ENCODE measurements at places on chromosomes 13 and 19.

GRCh38 chr19:41456342-41456918 is 13.5 kb downstream of the ERICH4 start:
- DNase-seq = no peak

GRCh38 chr13:20024702-20025101 is 66.2 kb downstream of the ZMYM2 start:
- DNase-seq = no peak

GRCh38 chr13:60392131-60392530 is 4.9 kb upstream of the TDRD3 start:
- DNase-seq = no peak

DNA sequence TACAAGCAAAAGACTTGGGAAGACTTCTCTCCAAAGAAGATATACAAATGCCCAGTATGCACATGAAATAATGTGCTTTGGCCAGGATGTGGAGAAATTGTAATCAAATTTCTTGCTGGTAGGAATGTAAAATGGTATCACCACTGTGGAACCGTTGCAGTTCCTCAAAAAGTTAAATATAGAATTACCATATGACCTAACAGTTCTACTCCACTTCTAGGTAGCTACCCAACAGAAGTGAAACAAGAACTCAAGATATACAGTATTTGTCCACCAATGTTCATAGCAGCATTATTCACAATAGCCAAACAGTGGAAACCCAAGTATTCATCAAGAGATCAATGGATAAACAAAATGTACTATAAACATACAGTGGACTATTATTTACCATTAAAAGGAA is 95.0 kb upstream of the KLF5 start:
- DNase-seq = no peak

- DNase-seq = no peak
Observed at GRCh38 chr13:34521171-34521570, 420.9 kb upstream of the NBEA start.

DNA sequence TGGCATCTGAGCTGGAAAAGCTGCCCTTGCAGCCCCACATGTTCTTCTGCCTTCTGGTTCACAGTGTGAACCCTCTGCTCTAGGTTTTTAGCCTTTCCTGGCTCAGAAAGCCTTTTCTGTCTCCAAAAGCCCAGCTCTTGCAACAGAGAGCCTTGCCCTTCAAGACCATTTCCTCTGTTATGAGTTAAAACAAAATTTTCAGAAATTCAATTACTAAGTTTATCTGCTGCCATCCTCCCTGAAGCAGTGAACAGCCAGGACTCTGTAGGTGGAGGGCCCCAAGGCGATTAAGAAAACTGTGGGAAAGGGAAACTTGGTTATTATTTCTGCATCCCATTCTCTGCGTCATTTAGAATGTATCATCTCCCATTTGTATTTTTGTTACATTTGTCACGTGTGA is 18.8 kb downstream of the FAM124A start:
- DNase-seq = no peak

DNA sequence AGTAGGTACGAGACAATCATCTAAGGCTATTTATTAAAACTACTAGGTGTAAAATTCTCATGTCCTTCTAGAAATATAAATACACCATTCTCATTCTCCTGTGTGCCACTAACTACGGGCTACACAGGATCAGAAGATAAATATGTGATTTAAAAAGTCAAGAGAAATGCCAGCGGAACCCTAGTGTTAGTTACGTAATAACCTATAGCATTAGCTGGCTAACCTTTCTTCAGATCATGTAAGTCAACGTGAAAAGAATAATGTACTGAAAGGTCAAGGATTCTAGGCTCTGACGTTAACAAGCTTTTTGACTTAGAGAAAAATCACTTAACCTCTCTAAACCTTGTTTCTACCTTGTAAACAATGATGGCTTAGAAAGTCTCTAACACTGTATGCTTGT is 121.8 kb downstream of the RGCC start:
- DNase-seq = no peak

GRCh38 chr13:105232439-105232838 is 1303.0 kb downstream of the EFNB2 start:
- no peak for DNase-seq

- DNase-seq = no peak
Observed at GRCh38 chr13:31168736-31169135, 7.0 kb upstream of the HSPH1 start.

- no peak for DNase-seq
Observed at GRCh38 chr19:30668521-30669155, 296.5 kb downstream of the ZNF536 start.

DNA sequence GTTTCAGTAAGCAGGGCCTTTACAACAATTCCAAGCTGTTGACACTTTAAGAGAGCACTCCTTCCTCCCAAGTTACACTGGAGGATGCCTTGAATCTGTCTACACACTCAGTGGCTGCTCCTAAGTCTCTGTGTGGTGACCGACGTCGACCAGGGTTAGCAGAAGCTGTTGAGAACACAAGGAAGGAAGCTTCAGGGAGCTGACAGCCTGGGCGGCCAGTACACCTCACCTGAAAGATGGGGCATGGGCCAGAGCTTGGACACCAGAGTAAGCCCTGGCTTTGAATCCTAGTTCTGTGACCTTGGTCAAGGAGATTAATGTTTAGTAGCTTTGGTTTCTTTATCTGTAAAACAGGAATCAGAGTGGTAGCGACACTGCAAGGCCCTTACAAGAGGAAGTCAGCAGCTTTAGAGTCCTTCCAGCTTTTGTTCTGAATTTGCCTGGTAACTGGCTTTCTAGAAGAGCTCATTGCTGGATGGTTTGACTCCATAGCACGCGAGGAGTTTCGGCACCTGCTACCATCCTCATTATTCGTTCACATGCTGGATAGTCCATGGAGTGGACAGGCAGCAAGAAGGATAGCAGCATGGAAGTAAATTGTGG is 214.2 kb downstream of the FGF9 start:
- DNase-seq = no peak

DNA sequence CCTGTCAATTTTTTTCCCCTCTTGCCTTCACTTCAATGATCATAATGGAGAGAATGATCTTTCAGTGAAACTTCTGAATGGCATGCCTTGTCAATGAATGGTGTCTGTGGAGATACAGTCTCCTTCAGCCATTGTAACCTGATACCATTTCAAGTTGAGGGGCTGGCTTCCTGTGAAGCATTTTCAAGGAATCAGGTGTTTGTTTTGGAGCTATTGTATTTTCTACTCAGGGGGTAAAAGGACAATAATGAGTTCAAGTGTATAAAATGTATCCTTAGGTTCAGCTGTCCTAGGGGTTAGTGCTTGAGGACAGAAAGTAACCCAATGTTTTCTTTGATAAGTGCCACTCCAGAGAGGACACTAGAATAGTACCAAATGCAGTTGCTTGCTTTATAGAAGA is 23.8 kb upstream of the CBY2 start:
- no peak for DNase-seq

GRCh38 chr13:50123515-50123861 is 108.2 kb downstream of the KCNRG start:
- no peak for DNase-seq

GRCh38 chr13:54185785-54186184 is 1157.2 kb downstream of the OLFM4 start:
- DNase-seq = no peak

- DNase-seq = no peak
Observed at GRCh38 chr19:40560092-40560507, 16.6 kb upstream of the SHKBP1 start.

DNA sequence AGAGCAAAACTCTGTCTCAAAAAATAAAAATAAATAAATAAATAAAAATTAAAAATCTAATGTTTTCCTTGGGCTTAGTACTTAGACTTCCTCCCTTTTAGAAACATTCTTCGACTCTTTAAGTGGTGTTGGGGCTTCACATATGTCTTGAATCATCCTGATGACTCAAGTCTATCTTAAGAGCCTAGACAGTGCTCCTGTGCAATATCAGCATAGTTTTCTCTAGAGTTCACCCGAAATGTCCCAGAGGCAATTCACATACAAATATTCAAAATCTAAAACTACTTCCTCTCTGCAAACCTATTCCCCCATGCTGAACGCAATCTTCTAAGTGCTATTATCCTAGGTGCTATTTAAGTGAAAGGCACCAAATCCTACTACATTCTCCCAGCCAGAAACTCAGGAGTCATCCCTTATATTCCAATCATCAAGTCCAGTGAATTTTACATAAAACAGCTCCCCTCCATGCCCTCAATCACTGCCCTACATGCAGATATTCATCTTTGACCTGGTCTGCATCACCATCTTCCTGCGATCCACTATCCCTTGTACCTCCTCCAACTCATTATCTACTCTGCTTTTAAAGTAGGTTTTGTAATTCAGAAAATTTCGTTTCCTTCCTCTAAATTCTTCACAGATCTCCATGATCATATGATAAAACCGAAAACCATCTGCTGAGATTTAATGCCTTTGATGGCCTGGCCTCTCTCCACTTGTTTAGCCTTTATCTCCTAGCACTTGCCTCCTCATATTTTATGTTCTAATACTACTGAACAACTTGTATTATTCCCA is 102.7 kb downstream of the ELF1 start:
- DNase-seq = no peak

GRCh38 chr13:67084066-67084465 is 146.1 kb downstream of the PCDH9 start:
- no peak for DNase-seq

DNA sequence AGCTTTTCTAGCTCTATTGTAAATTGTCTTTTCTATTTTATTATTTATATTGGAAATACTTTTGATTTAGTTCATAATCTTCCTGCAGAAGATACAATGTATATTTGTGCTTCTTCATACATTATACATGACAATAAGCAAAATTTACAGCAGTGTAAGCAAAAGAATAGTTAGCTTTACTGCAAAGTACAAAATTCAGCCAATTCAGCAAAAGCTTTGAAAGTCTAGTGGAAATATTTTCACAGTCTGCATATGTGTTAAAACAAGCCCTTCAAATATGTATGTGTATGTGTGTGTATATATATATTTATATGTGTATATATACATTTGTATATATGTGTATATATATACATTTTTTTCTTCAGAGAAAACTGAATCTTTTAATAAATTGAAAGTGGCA is 879.1 kb downstream of the SLITRK1 start:
- DNase-seq = no peak

DNA sequence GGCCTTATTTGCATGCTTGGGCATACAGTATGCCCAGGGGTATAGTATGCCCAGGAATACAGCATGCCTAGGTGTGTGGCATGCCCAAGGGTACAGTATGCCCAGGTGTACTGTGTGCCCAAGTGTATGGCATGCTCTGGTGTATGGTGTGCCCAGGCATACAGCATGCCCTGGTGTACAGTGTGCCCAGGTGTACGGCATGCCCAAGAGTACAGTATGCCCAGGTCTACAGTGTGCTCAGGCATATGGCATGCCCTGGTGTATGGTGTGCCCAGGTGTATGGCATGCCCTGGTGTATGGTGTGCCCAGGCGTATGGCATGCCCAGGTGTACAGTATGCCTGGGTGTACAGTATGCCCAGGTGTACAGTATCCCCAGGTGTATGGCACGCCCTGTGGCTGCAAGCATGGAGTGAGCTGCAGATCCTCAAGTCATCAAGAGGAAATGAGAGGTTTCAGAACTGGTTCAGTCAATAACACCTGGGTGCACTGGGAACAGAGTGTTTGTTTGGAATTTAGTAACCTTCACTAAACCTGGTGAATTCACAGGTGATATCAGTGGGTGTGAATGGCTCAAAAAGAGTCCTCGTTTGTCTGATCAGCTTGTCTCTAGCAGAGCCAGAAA is 7.8 kb upstream of the C13orf42 start:
- DNase-seq = no peak

- DNase-seq = no peak
Observed at GRCh38 chr13:92224052-92224821, 825.8 kb downstream of the GPC5 start.

- DNase-seq = no peak
Observed at GRCh38 chr19:22882797-22883196, 50.7 kb downstream of the ZNF723 start.

DNA sequence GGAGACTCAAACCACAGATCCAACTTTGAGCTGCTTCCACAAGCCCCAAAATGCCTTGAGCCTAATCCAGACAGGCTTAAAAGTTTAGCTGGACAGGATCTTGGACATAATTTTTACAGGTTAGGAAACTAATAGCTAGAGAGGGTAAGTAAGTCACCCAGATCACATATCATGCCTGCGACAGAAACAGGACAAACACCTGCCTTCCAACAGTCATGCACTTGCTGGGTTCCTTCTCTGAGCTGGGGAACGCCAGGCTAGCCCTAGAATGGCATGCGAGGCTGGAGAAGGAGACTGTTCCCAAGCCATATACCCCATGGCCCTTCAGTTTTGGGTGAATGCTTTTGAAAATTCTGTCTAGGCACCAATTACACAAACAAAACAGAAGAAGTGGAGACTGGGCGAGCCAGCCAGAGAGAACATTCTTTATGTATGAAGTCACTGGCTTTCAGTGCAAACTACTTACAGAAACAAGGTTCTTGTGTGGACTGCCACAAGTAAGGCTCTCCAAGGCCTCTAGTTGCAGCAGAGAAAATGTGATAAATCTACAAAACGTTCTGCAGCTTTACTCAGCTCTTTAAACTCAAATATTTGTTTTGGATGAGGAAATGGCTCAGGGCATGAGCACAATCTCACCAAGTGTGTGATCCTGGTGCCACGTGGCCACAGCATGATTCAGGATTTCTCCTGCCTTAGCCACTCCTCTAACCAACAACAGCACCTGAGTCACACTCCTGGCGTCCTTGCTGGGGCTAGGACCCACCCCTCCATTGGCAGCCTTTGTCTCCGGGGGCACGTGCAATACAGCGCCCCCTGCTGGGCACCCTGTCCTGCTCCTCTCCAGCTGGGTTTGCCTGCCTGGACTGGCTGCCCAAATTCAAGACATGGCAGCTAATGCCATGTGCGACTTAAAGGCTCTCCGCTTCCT is 73.4 kb upstream of the UBL3 start:
- peak; percentile 39 for DNase-seq

DNA sequence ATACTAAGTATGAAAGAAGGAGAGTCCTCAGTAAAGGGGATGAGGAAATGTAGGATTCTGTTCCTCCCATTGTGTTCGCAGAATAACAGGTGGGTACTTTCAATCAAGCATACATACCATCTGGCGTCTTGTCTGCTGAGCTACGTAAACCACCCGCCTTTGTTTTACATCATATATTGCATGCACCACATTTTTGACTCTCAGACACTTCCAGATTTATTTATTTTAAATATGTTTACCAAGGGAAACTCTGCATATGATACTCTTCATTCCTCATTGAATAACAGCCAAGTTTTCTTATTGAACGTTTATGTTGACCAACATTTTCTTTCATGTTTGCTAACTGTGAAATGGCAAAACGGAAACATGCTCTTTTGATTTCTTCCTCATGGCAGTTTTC is 174.1 kb downstream of the FGF14 start:
- DNase-seq = no peak

Measured in T-cell (primary cell).